ENCODE measurements at places on chromosomes 4 and X.

- no peak for DNase-seq
Measured at GRCh38 chr4:174262624-174263444, 20.6 kb downstream of the FBXO8 start.

- DNase-seq: no peak
Measured at GRCh38 chr4:71009086-71009485, 15.6 kb downstream of the DCK start.

DNA sequence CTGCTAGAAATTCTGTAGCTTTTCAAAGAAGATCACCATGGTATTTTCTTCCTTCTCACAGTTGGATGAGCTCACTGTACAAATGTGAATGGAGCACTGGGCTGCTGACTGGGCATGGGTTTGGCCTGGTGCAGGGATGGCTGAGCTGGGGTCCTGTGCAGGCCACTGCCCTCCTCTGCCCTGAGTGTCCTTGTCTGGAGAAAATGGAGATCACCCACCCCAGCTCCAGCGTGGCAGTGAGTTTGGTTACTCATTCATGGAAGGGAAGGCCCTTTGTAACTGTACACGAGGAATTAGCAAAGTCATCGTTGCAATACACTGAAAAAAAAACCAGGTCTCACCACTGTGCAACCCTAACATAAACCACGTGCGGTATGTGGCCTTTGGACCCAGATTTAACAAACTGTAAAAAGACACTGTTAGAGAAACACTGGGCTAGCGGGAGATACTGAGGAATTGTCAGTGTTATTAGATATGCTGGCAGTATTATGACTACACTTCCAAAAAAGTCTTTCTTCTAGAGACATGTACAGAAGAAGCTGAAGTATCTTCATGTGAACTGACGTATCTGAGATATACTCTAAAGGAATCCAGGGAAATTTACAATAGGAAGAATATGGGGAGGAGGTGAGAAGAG lies 16.1 kb upstream of the TBC1D14 start:
- no peak for DNase-seq

DNA sequence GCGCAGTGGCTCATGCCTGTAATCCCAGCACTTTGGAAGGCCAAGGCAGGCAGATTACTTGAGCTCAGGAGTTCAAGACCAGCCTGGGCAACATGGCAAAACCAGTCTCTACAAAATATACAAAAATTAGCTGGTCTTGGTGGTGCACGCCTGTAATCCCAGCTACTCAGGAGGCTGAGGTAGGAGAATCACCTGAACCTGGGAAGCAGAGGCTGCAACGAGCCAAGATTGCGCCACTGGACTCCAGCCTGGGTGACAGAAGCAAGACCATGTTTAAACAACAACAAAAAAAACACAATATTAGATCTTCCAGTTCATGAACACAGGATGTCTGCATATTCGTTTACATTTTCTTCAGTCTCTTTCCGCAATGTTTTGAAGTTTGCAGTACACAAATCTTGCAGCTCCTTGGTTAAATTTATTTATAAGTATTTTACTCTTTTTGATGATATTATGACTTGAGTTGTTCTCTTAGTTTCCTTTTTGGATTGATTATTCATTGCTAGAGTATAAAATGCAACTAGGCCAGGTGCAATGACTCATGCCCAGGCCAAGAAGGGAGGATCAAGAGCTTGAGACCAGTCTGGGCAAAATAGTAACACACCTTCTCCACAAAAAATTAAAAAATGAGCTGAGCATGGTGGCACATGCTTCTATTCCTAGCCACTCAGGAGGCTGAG lies 30.4 kb upstream of the ABCG2 start:
- no peak for DNase-seq

DNA sequence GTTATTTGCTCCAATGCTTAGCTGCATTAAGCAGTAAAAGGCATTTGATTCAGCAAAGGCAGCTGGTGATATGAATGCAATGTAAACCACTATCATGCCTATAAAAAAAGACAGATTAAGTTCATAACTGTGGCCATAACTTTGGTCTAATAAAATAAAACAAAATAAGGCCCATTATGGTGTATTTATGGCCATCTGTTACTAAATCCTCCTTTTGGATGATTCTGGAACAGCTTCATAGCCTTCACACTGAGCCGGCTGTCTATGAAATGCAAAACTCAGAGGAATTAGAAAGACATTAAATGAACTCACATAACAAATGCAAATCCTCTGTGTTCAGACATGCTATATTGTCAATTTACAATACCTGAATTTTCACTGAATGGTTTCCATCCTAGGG lies 223.7 kb upstream of the FAT4 start:
- no peak for DNase-seq

DNA sequence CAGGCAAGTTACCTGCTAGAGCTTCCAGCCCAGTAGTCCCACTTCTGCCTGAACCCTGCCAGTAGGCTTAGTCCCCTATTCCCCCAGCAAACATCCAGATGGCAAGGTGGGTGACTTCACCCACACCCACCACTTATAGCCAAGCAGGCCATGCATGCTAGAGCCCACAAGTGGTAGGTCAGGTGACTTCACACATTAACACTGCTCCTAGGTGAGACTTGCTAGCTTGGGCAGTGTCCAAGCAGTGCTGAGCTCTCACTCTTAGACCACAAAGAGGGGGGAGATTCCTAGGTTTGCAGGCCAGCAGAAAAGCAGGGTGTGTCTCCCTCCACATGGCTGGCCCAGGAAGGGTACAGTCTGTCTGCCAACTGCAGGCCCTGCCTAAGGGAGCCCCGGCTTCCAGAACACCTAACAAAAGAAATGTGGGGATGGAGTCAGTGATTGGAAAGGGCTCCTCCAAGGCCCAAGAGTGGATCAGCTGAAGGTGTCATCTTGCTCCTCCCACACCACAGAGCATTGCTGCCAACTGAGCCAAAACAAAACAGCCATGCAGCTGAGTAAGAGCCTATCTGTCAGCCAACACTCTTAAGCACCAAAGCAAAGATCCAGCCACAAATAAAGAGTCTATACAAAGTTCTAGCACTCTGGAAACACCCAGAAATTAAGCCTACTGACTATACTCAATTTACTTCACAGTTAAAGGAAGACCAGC lies 158.1 kb upstream of the USP38 start:
- no peak for DNase-seq

- DNase-seq: peak; percentile 23
Measured at GRCh38 chr4:94406668-94407437, 44.9 kb upstream of the PDLIM5 start.

DNA sequence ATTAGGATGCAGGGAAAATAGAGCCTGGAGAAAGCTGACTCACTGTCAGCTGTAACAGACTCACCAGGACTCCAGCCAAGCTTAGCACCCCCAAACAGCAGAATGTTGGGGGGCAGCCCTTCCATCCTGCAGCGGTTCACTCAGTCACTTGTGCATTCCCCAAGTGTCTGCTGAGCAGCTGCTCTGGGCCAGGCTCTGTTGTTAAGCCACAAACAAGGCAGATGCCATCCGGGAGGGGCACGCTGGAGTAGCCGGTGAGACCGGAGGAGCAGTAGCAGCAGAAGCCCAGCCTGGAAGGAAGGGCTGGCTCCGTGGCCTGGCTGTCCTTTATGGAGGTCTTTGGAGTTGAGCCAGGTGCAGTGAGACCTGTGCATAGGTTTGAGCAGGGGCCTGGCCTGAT lies 22.0 kb downstream of the CCNQ start:
- DNase-seq: no peak

DNA sequence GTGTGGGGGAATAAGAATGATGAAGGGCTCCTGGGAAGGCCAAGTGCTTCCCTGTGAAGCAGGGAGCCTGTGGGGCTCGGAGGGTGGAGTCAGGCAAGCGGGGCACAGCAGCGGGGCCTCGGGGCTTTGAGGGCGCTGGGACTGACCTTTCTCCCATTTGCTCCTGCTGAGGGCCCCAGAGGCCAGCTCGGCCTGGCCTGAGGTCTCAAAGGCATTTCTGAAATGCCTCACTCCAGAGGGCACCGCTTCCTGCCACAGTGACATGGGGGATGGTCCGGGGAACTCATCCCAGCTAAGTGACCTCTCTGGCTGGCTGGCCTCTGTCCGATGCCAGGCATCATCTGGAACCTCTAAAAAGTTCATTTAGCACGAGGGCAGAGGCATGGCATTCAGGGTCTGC lies 98.8 kb upstream of the STX18 start:
- no peak for DNase-seq

- DNase-seq: no peak
Measured at GRCh38 chr4:15213302-15213970, 211.2 kb downstream of the CPEB2 start.

DNA sequence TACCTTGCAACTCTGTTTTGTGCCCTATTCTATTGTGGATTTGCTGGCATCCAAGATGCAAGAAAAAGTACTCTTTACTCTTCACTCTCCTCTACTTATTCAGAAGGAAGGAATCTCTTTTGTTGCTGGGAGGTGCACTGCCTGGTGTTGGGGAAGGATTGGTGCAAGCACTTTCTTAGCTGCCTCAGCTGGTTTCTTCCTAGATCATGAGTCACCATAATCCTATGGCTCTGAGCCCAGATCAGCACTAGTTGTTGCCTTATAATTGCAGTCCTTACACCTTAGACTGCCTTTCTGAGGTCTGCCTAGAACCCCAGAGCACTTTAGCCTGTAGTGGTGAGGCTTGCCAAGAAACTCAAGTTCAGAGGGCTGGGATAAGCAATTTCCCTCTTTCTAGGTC lies 37.0 kb upstream of the CT83 start:
- no peak for DNase-seq

DNA sequence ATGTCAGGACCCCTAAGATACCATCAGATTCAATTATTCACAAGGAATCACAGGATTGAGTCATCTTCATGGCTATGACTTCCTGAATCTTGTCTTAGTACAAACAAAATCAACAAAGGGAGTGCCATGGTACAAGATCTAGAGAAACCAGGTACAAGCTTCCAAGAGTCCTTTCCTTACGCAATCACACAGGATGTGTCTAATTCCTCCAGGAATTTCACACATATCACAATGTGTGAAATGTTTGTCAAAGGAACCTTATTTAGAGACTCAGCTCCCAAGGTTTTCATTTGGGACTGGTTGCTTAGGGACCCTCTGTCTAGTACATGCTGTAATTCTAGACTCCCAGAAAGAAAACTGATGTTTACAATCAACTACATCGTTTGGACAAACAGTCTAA lies 83.0 kb downstream of the MAB21L2 start:
- no peak for DNase-seq

DNA sequence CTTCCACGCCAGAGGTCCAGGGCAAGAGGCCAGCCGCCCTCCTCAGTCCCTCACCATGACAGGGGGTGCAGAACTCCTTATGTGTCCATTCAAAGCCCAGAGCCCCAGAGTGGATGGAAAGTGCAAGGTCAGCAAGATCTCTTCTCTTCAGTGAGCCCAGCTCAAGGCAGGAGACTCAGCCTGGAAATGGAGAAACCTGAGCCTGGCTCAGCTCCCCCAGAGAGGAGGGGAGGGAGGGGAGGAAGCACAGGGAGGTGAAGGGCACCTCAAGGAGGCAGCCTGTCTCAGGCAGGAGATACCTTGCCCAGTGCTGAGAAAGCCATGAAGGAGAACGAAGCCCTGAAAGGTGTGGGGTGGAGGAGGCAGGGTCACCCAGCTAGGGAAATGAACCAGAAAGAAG lies 121.8 kb upstream of the PJA1 start:
- no peak for DNase-seq

GRCh38 chr4:19329631-19330030 lies 922.1 kb upstream of the SLIT2 start:
- no peak for DNase-seq

- peak; percentile 73 for DNase-seq
Measured at GRCh38 chr4:83010522-83011318, at the start of gene LIN54. Gene LIN54 (minus strand): TSS chr4:83010823. CDS start chr4:82984844, 25,979 bp downstream.

DNA sequence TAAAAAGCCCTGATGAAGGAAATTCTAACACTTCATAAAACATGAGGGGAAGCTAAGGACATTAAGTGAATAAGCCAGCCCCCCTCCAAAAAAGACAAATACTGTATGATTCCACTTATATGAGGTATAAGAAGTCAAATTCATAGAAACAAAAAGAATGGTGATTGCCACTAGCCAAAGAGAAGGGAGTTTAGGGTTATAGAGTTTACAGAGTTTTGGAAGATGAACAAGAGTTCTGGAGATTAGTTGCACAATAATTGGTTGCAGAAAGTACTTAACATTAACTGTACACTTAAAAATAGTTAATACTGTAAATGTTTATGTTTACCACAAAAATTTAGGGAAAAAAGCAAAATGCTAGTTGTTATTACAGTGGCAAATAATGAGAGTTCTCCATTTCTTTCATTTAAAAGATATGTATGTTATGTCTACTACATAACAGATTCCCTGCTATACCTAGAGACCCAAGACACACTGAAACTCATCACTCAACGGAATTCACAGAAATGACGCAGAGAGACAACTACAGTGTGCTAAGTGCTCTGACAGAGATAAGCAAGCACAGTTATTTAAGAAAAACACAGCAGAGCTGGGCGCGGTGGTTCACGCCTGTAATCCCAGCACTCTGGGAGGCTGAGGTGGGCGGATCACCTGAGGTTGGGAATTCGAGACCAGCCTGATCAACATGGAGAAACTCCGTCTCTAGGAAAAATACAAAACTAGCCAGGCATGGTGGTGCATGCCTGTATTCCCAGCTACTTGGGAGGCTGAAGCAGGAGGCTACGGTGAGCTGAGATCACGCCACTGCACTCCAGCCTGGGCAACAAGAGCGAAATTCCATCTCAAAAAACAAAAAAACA lies 37.2 kb downstream of the EIF4E start:
- no peak for DNase-seq

- DNase-seq: no peak
Measured at GRCh38 chr4:146465628-146466027, 56.1 kb downstream of the SLC10A7 start.

DNA sequence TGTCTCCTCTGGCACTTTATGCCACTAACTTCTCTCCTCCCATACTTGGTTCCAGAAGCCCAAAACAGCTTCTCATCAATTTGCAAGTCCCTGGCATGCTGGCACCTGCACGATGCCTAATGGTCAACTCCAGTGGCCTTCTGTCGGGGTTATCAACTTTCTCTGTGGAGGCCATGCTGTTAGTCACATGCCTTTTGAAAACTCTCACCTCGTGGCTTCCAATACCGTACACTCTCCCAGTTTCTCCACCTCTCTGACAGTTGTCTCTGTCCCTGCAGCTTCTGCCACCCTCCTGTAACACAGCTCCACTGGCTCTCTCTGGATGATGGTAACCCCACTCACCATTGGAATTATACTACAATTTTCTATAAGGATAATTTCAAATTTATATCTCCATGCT lies 324.0 kb downstream of the NR3C2 start:
- DNase-seq: no peak

- DNase-seq: no peak
Measured at GRCh38 chr4:182242787-182243186, 415 bp upstream of the TENM3 start.

- DNase-seq: no peak
Measured at GRCh38 chr4:36211084-36211483, 33.2 kb downstream of the ARAP2 start.

- DNase-seq: no peak
Measured at GRCh38 chrX:129634541-129634940, 20.2 kb downstream of the APLN start.

- DNase-seq: no peak
Measured at GRCh38 chr4:86891762-86892635, at the start of gene C4orf36. Gene C4orf36 (minus strand): TSS chr4:86892422. CDS start chr4:86891520, 902 bp downstream.

DNA sequence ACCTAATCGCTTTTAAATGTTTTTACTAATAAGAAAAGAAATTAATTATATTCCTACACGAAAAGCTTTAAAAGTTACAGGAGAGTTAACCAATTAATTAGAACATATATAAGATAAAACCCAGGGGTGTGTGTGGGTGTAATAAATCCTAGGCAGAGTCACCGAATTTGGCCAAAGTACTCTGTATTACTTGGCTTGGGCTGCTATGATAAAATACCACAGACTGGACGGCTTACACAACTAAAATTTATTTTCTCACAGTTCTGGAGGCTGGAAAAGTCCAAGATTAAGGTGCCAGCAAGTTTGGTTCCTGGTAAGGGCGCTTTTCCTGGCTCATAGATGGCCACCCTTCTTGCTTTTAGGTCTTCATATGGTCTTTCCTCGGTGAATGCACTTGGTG lies 10.4 kb downstream of the AWAT1 start:
- no peak for DNase-seq

Data from stimulated activated CD8-positive, alpha-beta memory T cell treated with anti-CD3 and anti-CD28 coated beads, Interleukin-15, amount 100 ng/mL, for 4 hours (primary cell).